ENCODE measurements at places on chromosomes 13 and 19.

DNA sequence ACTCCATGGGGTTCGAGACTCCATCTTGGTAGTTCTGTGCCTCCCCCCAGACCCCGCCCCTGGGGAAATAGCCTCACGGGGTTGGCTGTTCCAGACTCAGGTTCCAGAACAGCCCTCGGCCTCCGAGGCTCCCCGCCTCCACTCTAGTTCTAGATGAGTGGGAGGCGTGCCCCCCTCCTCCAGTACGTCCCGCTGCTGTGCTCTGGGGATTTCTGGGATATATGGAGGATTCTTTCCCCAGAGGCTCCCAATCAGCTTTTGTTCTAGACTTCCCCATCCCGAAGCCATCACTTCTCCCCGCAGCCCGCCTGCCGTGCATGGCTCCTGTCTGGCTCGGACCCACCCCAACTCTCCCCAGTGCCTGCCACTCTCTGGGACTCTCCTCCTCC lies 1.9 kb upstream of the CACNG7 start:
- no peak for DNase-seq

DNA sequence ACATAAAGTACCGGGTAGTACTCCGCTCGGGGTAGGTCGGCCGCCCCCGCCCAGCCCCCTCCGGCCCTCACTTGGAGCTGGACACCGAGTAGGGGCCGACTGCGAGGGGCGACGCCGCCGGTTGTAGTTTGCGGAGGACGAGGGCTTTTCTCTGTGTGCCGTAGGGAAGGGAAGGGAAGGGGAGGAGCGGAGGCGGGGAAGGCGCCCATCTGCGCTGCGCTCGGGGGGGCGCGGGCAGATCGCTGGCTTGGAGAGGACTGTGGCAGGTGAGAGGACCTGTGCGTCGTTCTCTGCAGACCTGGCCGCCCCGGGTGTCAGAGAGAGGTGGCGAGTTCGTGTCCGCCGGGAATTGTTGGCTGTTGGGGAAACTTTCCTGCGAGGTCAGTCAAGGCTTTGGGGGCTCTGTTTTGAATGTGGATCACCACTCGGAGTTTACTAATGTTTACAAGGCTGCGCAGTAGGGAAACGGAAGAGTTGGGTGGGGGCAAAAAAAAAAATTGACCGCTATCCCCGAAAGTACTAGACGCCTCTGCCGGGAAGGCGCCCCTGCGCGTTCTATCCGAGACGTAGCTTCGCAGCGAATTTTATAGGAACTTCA lies 1.4 kb downstream of the ING1 start:
- no peak for DNase-seq

- DNase-seq: no peak
Observed at GRCh38 chr13:51730927-51731326, 73.0 kb downstream of the DHRS12 start.

- DNase-seq: no peak
Observed at GRCh38 chr19:35009424-35010415, 9.6 kb downstream of the GRAMD1A start.

GRCh38 chr13:112366907-112367646 lies 9.1 kb upstream of the SPACA7 start:
- no peak for DNase-seq

- DNase-seq: no peak
Observed at GRCh38 chr19:47470447-47471195, 1.1 kb downstream of the SLC8A2 start.

GRCh38 chr13:26628706-26629105 lies 71.2 kb downstream of the WASF3 start:
- DNase-seq: no peak

DNA sequence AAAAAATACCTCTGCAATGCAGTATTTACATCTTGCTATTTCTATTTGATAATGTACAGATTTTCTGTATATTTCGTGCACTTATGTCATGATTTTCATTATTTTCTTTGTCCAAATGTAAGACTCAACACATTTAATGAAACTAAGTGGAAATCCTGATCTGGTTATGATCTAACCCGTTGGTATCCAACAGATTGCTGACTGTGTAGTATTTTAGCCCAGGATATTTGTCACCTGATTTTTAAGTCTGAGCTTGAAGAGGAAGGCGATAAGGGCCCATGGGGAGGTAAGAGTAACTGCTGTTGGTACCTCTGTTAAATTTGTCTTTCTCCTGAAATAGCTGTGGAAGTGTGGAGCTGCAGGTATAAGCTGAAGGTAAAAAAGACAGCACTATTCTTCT lies 45.3 kb downstream of the WASF3 start:
- DNase-seq: no peak

DNA sequence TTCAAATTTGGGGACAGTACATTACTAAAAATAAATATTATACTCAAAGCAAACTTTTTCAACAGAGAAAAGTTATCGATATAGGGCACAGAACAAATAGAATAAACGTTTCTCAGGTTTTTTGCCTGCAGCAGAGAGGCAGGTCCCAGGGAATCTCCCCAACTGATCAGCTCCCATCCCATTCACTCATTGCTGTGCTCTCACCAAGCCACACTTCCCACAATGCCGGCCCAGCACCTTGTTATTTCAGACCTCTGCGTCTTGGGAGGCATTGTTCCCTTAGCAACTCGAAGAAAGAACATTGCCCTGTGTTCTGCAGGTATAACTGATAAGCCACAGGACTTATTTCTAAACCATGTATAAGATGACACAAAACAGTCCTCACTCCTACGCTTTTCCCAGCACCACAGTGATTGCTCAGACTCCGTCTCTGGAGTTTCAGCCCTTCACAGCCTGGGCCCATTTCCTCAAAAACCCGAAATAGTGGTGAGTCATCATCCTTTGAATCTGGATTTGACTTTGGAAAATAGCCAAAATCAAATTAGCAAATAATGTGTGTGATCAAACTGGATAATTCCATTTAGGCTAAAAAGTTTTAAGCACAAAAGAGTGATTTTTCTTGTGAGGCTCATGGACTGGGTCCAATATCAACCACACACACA lies 100.4 kb downstream of the DCLK1 start:
- DNase-seq: peak; percentile 51

DNA sequence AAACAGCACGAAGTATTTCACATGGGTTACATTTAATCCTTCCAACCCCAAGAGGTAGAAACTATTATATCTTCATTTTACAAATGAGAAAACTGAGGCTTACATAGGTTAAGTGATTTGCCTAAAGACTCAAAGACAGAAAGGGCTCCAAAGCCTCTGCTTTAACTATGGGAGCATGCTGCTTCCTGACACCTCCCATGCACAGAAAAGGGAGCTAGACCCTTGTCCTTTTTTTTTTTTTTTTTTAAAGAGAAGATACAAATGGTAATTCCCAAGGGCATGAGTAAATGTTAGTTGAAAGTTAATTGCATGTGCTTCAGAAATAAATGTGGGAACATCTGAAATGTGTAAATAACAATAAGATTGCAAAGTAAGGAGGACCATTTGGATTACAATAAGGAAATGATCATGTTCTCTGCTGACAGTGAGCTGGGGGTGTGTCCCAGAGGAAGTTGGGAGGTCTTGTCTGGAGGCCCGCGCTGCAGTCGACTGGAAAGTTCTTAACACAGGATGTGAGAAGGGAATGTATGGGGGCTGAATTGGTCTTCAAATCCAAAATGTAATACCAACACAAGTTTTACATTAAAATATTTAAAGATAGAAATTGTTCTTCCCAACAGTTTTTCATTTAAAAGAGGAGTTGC lies 500.3 kb downstream of the KLF12 start:
- no peak for DNase-seq

- DNase-seq: no peak
Observed at GRCh38 chr13:73075546-73075945, 16.7 kb downstream of the KLF5 start.

DNA sequence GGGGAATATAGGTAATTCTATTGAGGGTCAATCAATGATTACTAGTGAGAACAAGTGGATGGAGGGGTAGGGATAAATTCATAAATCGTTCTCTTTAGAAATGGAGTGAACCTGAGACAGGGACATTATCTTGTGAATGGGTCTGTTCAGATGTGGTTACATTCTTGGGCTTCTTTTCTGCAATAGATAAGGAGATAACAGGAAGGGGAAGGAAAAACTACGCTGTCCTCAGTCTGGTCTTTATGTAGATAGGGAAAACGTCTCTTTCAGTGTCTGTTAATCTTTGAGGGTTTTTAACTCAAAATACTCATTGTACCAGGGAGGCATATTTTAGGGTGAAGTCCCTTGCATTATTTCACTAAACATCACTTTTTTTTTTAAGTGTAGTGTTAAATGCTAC lies 266.7 kb upstream of the MAB21L1 start:
- no peak for DNase-seq

DNA sequence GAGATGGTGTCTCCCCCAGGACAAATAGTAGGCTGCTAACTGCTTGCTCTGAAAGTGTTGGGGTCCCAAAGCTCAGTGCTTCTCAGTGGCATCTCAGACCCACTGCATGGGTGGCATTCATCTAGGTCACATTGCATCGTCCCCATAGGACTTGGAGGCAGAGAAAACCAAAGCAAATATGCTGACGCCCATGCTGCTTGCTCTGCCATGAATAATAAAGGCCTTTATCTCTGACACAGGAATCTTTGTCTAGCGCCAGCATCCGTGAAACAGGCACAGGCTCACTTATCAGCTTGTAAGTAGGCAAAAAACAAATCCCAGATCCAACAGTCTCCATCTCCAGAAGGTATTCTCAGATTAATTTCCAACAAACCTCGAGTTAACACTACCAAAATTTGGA lies 18.9 kb upstream of the IPO5 start:
- DNase-seq: no peak

Data from NCI-H446 treated with DMSO at 0.1 percent for 48 hours (cell line).